ENCODE measurements at places on chromosomes 1 and 21.

- no peak for DNase-seq
These were observed 35.2 kb upstream of the MUTYH start for GRCh38 chr1:45375104-45376090.

- DNase-seq: peak; percentile 78
These were observed 211.1 kb downstream of the MRPL39 start for GRCh38 chr21:25396135-25396711.

DNA sequence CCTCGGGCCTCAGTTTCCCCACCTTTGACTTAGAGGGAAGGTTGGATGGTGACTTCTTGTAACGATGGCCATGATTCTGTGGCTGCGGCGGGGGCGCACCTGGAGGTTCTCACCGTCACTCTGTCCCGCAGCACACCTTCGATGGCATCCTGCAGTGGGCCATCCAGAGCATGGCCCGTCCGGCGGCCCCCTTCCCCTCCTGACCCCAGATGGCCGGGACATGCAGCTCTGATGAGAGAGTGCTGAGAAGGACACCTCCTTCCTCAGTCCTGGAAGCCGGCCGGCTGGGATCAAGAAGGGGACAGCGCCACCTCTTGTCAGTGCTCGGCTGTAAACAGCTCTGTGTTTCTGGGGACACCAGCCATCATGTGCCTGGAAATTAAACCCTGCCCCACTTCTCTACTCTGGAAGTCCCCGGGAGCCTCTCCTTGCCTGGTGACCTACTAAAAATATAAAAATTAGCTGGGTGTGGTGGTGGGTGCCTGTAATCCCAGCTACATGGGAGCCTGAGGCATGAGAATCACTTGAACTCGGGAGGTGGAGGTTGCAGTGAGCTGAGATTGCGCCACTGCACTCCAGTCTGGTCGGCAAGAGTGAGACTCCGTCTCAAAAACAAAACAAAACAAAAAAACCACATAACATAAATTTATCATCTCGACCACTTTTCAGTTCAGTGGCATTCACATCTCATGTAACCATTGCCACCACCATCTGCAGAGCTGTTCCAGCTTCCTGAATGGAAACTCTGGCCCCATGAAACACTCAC is 2.1 kb upstream of the PFKL start:
- peak; percentile 81 for DNase-seq

DNA sequence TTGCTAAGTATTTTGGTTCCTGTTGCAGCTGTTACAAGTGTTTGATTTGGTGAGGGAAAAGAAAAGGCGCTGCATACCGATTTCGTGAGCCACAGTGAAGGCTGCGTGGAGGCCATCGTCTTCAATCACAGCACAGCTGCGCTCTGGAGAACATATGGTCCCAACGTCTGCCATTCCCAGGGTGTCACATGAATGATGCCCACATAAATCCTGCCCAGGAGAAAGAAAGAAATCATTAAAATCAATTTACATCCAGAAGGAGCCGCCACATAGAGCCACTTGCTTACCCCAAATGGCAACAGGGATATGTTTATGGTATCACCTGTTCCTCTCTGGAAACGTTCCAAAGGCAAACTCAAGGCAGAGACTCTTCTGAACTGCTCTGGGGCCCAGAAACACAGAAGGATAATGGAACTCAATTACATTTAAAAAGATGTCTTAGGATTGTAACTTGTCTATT is 12.2 kb downstream of the ADAMTS5 start:
- no peak for DNase-seq

- no peak for DNase-seq
These were observed 147.3 kb downstream of the DUSP10 start for GRCh38 chr1:221594576-221594975.

- DNase-seq: no peak
These were observed 43.4 kb downstream of the RPS6KC1 start for GRCh38 chr1:213094446-213094845.

DNA sequence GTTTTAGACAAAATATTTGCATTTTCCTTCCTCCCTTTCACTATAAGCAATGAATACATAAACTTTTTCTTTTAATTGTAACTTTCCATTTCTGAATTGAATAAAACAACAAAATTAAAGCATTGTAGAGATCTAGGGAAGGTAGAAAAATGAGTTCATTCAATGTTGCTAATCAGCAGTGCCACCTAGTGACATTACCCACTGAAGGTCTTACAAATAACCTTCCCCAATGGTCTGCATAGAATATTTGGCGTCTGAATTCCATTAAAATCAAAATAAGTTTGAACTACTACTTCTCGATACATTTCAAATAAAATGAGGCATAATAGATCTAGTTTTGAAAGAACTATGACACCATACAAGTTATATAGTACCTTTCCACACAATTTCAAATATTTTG is 19.6 kb downstream of the FH start:
- DNase-seq: no peak

DNA sequence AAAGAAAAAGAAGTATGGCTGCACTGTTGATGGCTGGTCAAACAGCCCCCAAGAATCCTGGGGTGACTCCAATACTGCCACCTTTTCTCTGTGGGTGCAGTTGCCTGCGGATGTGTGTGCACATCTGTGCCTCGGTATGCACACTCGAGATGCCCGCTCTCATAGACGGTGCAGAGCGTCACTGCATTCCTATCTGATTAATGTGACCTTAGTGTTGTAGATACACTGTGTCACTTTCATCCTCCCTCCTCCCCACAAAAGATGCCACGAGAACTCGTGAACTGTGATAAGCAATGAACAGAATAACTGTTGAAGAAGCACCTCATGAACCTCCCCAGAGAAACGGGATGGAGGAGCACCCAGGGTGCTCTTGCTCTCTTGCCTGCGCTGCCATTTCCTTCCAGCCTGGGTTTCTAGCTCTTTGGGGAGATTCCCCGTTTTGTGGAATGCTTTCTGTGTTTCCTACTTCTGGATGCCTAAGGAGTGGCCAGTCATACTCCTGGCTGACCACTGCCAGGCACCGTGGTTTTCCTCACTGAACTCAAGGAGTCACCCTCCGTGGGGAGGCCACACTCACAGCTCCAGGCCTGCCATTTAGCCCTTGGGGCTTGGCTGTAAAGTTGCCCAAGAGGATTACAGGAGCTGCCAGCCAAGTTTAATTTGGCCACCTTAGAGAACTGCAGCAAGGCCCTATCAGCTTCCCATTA is 32.0 kb downstream of the NTPCR start:
- DNase-seq: no peak

GRCh38 chr1:156126043-156126629 is 11.6 kb downstream of the LMNA start:
- DNase-seq: peak; percentile 55

DNA sequence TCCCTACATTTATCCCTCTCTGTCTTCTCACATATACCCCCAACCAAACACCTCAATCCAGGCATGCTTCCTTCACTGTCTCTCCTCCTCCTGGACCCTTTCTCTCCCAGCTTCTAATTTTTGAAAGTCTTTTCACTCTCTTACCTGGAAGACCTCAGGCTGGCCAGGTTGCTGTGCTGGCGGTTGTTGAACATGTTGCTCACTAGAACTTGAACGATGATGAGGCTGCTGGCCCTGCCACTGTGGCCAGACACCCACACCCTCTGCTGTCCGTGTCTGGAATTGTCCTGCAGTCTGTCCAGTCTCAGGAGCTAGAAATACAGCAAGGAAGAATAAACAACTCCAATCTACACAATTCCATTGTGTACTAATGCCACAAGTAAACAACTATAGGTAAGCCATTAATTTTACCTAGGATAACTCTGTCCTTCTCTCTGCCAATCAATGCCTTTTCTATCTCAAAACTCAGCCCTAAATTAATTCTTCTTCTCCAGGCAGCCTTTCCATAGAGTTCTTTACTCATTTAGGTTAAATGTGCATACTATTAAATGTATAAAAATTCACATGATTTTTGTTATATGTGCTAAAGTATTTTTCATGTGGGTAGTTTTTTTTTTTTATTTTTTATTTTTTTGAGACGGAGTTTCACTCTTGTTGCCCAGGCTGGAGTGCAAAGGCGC is 5.1 kb upstream of the CTSK start:
- no peak for DNase-seq

DNA sequence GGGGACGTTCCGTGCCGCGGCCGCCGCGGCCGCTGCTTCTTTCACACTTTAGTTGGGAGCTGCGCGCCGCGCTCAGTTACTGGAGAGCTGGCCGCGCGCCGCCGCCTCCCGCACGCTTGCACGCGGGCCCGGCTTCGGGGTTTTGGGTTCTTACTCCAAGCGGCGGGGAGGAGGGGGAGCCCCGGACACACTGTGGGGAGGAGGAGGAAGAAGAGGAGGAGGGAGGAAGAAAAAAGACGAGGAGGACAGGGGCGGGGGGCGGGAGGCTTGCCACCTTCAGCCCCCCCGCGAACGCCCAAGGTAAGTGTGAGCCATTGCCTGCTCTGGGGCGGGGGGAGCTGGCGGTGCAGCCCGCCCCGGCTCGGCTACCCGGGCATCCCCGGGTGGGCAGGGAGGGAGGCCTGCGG is 243 bp downstream of the C1orf21 start:
- DNase-seq: no peak

- no peak for DNase-seq
These were observed 7.2 kb upstream of the WARS2 start for GRCh38 chr1:119147661-119148090.

GRCh38 chr1:91872000-91872399 is 14.0 kb downstream of the TGFBR3 start:
- no peak for DNase-seq

DNA sequence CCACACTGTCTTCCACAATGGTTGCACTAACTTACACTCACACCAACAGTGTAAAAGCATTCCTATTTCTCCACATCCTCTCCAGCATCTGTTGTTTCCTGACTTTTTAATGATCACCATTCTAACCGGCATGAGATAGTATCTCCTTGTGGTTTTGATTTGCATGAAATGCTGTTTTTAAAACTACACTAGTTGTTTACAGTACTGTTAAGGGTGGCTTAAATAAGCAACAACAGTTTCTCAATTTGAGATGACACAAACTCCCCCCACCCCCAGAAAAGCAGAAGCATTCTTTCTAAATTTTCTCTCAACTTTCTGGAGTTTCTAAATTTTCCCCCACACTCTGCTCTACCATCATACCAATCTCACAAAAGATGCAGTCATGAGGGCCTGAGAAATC is 7.1 kb upstream of the SLAMF7 start:
- DNase-seq: no peak

GRCh38 chr1:233819042-233819441 is 85.4 kb upstream of the SLC35F3 start:
- no peak for DNase-seq

GRCh38 chr1:17998889-17999288 is 108.7 kb upstream of the IGSF21 start:
- DNase-seq: no peak

DNA sequence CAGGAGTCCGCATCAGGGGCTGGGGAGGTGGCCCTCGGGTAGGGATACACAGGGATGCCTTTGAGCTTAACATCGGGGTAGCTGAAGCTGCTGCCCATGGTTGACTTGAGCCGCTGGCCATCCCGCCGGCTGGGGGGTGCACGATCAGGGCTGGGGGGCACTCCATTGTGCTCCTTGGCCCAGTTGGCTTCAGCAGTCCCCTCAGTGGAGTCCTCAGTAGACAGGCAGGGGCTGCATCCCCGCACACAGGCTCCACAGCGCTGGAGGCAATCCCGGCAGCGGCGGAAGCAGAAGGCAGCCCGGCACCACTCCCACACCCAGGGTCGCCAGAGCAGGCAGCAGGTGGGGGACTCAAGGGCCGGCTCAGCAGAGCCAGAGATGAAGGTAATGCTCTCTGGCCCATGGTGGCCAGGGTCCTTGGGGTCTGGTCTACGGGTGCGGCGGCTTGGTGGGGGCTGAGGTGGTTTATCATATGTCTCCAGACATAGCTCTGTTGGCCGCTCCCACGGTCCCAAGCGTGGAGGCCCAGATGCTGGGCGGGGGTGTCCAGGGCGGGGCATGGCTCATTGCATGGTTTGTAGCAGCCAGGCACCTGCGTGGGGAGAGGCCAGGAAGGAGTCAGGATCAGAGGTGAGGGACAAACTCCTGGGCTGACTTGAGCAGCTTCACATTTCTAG is 8.3 kb downstream of the KDF1 start:
- no peak for DNase-seq

GRCh38 chr1:221805121-221805520 is 63.2 kb upstream of the DUSP10 start:
- DNase-seq: no peak

GRCh38 chr1:45018599-45019230 is 6.7 kb downstream of the UROD start:
- DNase-seq: peak; percentile 69

GRCh38 chr1:90835661-90836344 is 118.7 kb upstream of the BARHL2 start:
- no peak for DNase-seq

- no peak for DNase-seq
These were observed 21.8 kb downstream of the ITSN1 start for GRCh38 chr21:33664135-33664534.

- DNase-seq: no peak
These were observed 38.6 kb downstream of the DIRAS3 start for GRCh38 chr1:68011657-68012375.

GRCh38 chr1:220682901-220683576 is 7.1 kb upstream of the C1orf115 start:
- DNase-seq: no peak

DNA sequence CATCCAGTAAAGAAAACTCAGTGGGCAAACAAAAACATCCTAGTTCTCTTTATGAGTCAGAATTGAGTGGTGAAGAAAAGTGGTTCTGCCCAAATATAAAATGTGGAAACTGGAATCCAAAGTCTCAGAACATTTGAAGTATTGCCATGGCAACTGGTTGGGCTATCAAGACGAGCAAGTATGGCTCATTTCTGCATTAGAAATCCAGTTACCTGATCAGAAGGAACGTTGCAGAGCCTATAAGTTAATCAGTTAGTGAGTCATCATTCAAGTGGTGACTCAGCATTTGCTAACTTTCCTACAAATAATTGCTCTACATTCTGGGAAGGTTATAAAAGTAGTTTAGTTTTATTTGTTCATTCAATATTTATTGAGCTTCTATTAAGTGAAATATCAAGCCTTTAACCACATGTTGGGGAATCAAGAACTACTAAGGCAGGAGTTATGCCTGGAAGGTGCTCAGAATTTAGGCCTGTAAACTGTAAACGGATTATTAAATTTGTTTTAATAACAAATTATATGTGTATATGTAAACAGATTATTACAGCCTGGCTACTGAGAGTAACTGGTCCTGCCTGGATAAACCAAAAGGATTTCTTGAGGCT is 104.3 kb downstream of the PAPPA2 start:
- no peak for DNase-seq

- no peak for DNase-seq
These were observed 138.4 kb upstream of the LHX8 start for GRCh38 chr1:74995821-74996220.

DNA sequence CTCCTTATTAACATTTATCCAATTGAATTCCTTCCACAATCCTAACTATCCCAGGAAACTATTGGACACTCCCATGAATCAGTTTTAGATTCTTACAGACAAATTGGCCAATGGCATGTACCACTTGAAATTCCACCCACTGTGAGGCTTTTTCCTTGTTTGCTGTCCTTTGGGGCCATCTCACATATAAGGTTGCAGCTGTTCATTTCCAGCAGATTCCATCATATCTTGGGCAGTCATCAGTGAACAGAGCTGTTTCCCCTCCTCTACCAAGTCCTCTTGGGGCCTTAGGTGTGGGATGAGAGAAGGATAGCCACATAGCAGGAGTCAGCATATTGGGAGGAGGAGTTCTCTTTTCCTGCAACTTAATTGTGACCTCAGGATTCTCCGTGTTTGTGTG is 109.1 kb downstream of the HHAT start:
- no peak for DNase-seq
